Mesenteric fat pad (tissue), 1 donor: ENCODE measurements at places on chromosomes 3 and 15.

GRCh38 chr15:91316126-91316525 is 216.1 kb downstream of the SV2B start:
- no peak for DNase-seq

DNA sequence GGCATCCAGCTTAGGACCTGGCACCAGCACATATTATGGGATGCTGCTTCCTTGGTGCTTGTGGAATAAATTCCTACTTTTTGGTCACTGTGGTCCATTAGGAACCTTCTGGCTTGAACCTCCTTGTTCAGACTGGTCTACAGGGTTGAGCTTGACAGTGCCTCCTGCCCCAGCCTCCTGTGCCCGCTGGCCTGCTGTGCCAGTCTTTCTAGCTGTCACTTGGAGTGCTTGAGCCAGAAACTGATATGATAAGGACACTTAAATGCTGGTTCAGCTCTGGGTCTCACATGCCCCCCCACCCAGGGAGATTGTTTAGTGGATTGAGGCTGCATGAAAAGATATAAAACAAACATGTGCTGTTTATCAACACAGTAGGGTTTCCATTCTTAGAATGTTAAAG is 147.8 kb downstream of the SLCO3A1 start:
- DNase-seq, result no peak

- no peak for DNase-seq
Observed at GRCh38 chr15:52164631-52165265, 26.4 kb downstream of the GNB5 start.

DNA sequence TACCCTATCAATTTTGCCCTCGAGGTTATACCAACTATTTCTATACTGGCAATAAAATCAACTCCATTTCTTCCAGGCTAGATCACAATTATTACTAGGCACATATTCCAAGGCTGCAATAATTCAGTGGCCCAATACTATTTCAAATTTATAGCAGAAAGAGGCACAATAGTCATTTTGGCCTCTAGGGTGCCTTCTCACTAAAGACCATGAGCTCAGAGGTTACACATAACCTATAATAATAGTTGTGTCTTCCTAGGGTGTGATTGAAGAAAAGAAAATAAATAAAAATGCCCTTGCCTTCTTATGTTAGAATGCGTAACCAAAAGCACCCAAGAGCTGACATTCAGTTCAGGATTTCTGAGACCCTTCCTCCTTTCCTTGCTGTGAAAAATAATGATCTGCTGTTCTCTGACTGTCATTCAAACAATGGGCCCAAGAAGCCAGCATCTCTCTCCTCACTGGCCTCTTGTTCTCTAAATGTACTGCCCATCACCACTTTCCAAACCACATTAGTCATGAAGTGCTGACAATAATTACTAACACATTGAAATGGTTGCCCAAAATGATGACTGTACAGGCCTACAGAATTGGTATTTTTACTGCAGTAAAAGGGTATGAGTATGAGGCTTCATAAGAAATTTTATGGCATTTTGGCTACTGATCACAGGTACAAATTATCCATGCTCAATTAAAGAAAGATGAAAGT is 244.8 kb downstream of the LRRN1 start:
- no peak for DNase-seq

DNA sequence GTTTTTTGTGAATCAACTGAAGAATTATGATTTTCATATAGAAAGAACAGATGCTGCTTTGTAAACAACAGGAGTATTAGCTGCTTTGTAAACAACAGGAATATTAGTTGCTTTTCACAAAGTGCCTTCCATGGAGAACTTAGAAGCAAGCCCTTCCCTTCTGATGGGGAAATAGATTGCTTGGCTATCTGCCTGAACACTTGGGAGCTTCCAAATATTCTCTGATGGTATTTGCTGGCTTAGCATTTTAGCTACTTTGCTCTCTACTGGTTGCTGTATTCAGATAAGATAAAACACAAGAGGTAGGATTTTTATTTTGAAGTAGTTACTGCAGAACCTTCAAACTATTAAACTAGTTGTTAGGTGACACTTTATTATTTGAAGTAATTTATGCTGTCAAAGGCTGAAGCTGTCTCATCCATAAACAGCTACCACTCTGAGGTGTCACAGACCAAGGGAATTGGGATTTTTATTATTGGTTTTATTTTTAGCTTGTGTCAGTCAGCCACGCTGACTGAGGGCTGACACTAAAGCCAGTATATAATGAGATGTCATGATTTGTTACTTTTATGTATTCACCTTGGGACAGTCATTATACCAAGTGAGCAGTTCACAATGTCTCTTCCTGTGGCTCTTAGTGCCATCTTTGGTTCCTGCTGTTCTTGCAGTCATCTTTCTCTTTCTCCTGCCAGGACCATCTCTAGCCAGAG is 50.0 kb downstream of the ZIC1 start:
- no peak for DNase-seq

DNA sequence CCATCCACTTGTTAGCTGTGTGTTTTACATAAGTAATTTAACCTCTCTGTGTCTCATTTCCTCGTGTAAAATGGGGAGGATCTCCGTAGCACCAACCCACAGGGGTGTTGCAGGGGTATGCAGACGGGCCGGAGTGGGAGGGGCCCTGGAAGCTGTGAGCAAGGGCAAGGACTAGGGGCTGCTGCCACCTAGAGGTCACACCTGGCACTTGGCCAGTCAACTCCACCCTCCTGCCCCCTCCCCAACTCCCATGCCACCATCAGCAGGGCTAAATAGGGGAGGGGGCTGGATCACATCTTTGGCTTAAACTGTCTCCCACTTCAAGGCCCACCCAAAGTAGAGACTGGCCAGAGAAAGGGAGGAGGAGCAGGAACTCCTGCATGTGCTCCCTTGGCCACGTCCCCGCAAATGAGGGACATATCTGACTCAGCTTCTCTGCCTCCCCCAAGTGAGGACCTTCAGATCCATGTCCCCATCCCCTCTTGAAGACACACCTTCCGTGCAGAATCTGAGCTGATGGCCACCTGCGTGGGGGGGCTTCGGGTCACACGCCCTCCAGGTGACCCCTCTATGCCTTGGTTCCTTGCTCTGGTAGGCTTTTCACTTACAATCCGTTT is 2.6 kb downstream of the CCDC9B start:
- no peak for DNase-seq

- no peak for DNase-seq
Observed at GRCh38 chr3:45021524-45022297, 4.4 kb upstream of the CLEC3B start.

GRCh38 chr3:69710153-69710977 is 28.9 kb upstream of the MITF start:
- no peak for DNase-seq
